ENCODE measurements at places on chromosomes 2 and 18. TPM values are rescaled to one million over a fixed set of nuclear protein-coding genes. Genes with fewer than 3 reads are reported as not detected.

The ACMSD gene
- not detected for total RNA-seq

The ATG9A gene
- 58.9 TPM for total RNA-seq

The TEKT4 gene
- not detected for total RNA-seq

The COLEC12 gene
- not detected for total RNA-seq
